Stimulated activated CD4-positive, alpha-beta T cell treated with anti-CD3 and anti-CD28 coated beads, Interleukin-1b, Interleukin-23, amount 100 ng/mL, for 48 hours (primary cell): ENCODE measurements at places on chromosomes 13 and 19.

GRCh38 chr19:35822579-35822978 lies 9.9 kb upstream of the PRODH2 start:
- DNase-seq: no peak

GRCh38 chr19:3981373-3981735 lies 3.9 kb downstream of the EEF2 start:
- no peak for DNase-seq

DNA sequence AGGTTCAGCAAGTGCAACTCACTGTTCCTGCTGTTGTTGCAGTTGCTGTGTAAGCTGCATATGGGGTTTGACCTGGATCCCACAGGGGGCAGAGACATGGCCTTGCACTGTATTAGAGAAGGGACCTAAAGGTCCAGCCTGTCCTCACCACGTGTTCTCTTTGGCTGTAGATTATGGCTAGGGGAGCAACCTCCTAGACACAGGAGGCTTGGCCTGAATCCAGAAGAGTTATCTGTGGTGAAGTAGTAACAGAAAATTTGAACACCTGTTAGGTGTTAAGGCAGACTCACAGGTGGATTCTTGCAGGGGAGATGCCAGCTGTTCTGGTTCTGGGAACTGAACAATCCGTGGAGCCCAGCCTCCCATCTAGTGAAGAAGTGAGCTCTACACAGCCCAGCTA lies 3.4 kb upstream of the CYP4F11 start:
- DNase-seq: no peak

DNA sequence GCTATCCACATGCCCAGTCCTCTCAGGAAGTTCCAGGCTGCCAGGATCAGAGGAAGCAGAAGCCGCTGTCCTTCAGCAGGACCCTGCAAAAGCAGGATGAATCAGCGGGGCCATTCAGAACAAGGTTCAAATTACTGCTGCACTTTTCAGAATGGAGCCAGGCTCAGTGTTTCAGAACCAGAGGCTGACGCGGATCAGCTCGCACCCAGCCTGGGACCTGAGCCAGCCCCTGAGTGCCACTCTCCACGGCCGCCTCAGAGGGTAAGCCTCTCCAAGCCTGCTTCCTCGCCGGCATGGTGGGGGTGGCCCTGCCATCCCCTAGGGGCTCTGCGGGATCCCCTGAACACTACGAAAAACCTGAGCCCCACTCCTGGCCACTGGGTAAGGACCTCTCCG lies 24.7 kb downstream of the RASA3 start:
- no peak for DNase-seq

- no peak for DNase-seq
Measured at GRCh38 chr13:49213997-49214916, 5.9 kb upstream of the MLNR start.

DNA sequence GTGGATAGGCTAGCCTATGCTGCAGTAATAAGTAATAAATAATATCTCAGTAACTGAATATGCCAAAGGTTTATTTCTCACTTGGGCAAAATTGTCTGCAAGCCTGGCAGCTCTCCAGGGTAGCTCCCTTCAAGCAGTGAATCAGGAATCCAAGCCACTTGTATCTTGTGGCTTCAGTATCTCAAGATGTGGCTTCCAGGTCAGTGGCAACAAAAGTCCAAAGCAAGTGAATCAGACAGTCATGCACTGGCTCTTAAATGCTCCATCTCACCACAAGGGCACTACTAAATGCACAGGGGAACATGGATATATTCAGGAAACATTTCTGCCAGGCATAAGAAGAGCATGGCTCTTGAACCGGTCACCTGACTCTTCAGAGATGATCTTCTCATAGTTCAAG lies 126.3 kb downstream of the KCTD12 start:
- no peak for DNase-seq

GRCh38 chr13:112431734-112432133 lies 55.6 kb downstream of the SPACA7 start:
- DNase-seq: no peak

DNA sequence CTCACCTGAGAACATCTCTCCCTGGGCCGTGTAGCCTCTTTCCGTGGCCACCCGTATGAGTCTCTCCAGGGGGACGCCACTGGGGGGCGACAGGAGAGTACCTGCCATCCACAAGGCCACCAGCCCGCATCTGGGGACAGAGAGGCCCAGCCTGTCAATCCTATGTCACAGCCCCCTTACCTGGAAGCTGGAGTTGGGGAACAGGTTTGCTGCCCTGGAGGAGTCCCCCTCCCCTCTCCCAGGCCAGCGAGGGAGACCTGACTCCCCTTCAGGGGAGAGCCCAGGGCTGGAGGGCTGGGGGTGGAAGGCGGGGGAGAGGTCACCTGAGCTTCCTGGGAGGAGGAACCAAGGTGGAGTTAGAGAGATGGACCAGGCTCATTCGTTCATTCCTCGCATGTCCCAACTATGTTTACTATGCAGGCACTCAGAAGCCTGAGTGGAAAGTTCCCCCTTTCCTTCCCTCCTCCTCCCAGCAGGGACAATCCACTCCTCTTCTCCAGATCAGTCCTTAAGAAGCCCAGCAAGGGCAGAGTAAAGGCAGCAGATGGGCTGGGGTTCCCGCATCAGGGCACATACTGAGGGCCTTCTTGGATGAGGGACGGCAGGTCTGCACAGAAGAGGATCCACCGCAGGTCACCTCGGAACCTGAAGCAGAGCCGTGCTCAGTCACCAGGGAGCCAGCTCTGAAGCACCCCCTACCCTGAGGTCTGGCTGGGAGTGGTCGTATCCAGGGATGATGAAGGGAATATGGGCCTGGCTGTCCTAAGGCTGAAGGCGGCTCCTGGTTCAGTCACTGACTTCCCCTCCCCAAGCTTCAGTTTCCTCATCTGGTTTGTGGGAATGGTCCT lies 5.5 kb downstream of the ACTMAP start:
- no peak for DNase-seq
